Stimulated activated naive CD4-positive, alpha-beta T cell treated with Interleukin-2 at 50 U/mL for 16 hours (primary cell): ENCODE measurements at places on chromosomes 2 and 18.
A peak's percentile ranks its signal among the peaks of the same experiment; 100 is the strongest.

DNA sequence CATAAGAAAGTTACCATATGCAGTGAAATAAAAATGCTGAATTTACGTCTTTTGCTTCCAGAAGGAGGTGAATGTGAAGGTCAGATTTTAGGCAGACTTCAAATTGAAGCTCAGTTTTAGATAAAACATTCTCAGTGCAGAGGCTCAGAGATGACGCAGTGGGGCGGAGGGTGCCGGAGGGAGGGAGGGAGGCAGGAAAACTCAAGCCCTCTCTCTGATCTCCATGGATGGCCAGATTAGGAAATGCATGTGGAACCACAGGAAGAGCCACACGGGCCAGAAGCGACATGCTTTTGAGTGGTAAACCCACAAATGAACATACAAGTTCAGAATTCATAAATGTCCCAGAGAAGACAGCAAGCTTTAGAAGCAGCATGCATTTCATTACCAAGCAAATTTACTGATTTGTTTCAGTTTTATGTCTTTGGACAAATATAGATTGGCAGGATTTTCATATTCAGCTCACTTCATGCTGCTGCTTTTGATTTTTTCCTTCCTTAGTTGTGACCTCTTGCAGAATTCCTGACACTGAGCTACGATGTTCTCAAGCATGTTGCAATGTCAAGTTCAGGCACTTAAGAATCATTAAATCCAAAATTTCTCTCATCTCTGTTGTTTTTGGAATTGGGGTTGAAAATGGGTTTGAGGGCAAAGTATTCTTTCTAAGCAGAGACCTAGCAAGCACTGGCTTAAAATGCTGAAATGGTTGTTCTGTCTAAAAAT is 29.7 kb upstream of the APCDD1 start:
- DNase-seq: no peak

DNA sequence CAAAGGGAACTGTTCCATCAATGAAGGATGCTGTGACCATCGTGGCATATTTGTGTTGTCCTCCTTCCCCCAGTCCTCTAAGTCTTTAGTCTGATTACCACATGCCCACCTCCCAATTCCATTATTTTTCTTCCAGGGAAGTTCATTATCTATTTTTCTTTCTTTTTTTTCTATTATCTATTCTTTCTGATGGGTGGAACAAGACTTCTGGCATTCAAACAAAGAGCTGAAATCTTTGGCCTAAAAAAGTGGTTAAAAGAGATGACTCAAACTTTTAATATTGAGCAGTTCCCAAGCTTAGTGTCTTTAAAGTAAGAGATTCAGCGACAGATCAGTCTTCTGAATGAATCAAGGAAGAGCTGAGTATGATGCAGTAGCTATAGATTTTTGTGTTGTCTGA is 66.6 kb downstream of the DIS3L2 start:
- no peak for DNase-seq

DNA sequence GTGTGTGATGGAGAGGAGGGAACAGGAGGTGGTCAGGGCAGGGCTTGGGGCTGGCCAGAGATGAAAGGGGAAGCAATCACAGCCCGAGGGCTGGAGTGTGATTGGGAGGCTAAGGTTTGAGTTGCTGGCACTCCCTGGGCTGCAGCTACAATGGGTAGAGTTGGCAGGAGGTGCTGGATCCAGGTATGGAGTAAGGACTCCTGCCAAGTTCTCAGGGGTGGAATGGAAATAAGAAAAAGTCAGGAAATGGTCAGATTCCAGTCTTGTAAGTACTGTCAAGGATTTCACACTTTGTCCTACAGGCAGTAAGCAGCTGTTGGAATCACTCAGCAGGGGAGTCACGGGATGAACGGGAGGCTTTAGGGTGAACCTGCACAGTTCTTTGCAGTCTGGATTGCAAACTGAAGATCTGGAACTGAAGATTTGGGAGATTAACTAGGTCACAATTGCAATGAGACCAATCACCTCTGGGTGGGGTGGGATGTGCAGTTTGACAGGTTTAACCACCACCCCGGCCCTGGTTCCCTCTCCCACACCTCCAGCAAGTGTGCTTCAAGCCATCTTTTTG is 10.9 kb upstream of the INPP5D start:
- DNase-seq: no peak

- no peak for DNase-seq
These were observed 98.1 kb downstream of the AGAP1 start for GRCh38 chr2:235591921-235592320.

DNA sequence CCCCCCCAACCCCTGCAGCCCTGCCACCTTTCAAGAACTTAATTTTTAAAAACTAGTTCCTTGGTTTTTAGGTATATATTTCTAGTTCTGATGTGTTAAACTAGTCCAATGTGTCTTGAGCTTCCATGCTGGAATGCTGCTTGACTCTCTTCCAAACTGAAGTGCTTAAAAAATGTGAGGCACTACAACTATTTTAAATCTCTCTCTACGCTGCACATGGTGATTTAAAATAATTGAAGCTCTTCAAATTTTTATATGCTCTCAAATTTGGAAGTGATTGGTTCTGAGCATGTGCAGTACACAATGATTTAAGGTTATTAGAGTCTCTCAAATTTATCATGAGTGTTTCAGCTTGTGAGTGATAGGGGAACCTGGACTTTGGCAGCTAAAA is 192.6 kb upstream of the ZEB2 start:
- DNase-seq: no peak

DNA sequence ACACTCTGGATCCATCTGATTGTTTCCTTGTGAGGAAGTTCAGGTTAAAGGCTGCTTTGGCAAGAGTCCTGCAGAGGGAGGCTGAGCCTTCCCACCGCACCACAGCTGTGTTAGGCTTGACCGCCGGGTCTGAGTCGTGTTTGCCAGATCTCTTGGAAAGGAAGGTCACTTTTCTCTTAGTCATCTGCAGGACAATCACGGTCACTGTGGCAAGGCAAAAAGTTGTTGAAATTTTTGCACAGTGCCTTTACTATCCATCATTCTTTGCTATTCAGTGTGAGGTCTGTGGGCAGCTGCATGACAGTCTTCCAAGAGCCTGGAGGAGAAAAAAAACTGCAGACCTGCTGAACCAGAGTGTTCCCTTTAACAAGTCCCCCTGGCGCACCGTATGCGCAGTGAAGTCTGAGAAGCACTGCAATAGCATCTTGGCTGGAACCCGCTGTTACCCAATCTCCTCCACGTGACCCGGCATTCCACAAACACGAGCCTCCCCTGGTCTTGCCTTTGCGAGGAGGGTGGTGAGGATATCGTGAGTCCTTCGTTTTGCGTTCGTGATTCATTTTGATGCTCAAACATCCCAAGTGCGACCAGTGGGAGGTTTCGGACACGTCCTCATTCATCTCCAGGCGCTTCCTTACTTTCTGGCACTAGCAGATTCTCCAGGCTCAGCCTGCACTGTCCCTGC is 23.0 kb downstream of the BIN1 start:
- no peak for DNase-seq

- DNase-seq: no peak
These were observed 60.0 kb downstream of the MYO1B start for GRCh38 chr2:191304939-191305875.

GRCh38 chr2:196927376-196928225 is 1.1 kb upstream of the PGAP1 start:
- peak; percentile 45 for DNase-seq

DNA sequence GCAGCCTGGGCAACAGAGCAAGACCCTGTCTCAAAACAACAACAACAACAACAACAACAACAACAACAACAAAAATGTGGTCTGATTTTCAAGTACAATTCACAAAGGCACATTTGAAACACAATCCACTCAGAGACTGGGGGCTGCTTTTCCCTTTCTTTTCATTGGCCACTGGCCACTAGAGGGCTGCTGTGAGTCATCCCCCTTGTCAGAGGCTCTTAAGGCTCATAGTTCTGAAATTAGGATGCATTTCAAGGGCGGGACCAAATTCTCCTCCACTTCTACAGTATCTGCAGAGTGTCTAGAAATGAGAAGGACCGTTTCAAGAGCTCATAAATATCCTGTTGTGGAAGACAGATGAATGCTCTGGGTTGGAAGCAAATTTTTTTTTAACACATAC is 285.4 kb downstream of the NRXN1 start:
- no peak for DNase-seq

GRCh38 chr2:207156451-207157161 is 9.1 kb downstream of the KLF7 start:
- no peak for DNase-seq
